ENCODE measurements at places on chromosomes 7 and 10. TPM values are rescaled to one million over a fixed set of nuclear protein-coding genes. Genes with fewer than 3 reads are reported as not detected.
A peak's percentile ranks its signal among the peaks of the same experiment; 100 is the strongest.

DNA sequence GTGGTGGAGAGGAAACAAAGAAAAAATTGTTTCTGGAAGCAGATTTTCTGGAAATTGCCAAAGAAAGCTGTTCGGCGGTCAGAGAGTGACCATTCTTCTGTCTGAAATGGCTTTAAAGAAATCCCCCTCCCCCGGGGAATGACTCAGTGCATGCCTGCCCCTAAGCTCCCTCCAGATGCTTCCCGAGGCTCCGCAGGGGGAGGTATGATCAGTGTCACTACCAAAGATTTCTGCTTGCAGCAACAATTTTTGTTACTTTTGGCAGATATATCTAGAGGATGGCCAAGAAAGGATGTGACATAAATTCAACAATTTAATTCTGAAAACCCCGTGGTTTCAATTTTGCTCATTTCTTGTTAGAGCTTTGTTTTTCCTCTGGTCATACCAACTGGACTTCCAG, 163.9 kb downstream of the JCAD start:
- no peaks in the 10 kb centered on the region for H3K36me3 ChIP-seq
- H3K4me3 ChIP-seq: no peak overlapping the region
- H3K27me3 ChIP-seq: no peaks in the 10 kb centered on the region

- H3K4me3 ChIP-seq: no peak overlapping the region
- no peak overlapping the region for H3K27ac ChIP-seq
- H3K36me3 ChIP-seq: no peaks in the 10 kb centered on the region
These were observed 66.8 kb downstream of the NRP1 start for GRCh38 chr10:33267708-33268107.

DNA sequence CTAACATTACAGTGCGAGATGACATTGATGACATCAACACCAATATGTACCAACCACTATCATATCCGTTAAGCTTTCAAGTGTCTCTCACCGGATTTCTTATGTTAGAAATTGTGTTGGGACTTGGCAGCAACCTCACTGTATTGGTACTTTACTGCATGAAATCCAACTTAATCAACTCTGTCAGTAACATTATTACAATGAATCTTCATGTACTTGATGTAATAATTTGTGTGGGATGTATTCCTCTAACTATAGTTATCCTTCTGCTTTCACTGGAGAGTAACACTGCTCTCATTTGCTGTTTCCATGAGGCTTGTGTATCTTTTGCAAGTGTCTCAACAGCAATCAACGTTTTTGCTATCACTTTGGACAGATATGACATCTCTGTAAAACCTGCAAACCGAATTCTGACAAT, 4.3 kb downstream of the GPR22 start:
- H3K4me3 ChIP-seq: no peak overlapping the region
- no peak for DNase-seq
- no peaks in the 10 kb centered on the region for H3K4me1 ChIP-seq
- H3K36me3 ChIP-seq: no peaks in the 10 kb centered on the region
- no peak overlapping the region for H3K27ac ChIP-seq

DNA sequence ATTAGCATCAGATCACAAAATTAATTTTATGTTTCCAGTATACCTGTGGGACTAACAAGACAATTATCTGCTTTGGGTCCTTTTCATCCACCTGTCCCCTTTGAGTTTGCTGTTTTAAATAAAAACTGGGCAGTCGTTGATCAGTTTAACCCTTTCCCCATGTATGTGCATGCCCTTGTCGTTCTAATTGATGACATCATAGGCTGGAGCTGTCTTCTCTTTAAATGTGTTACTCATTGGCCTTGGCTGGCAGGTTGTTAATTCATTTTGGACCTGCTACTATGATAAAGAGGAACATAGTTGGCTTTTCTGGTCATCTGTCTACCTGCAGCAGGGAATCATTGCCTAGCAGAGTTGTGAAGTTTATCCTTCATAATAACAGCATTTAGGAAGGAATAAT, 53.8 kb downstream of the TASOR2 start:
- DNase-seq: no peak
- no peaks in the 10 kb centered on the region for H3K4me1 ChIP-seq
- no peak overlapping the region for H3K4me3 ChIP-seq
- H3K36me3 ChIP-seq: peaks cover 40% of the 10 kb centered on the region
- H3K27ac ChIP-seq: no peak overlapping the region

DNA sequence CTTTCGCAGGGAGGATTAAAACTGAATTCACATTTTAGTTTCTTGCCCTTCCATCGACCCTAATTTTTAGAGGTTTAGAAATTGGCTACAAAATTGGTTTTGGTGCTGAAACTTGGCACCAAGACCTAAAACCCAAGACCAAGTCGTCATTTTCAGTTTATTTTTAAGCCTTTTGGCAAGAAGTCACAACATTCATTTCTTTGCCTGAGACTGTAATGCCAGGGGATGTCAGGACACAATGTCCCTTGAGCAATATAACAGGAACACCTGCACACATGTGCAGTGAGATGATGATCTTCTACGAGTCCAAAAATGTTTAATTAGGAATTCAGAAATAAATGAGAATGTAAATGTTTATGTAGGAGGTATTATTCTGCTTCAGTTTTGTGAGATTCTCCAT, 335.4 kb upstream of the ANKRD30A start:
- H3K27me3 ChIP-seq: no peaks in the 10 kb centered on the region
- no peaks in the 10 kb centered on the region for H3K36me3 ChIP-seq
- no peak for DNase-seq
- no peak overlapping the region for H3K27ac ChIP-seq

DNA sequence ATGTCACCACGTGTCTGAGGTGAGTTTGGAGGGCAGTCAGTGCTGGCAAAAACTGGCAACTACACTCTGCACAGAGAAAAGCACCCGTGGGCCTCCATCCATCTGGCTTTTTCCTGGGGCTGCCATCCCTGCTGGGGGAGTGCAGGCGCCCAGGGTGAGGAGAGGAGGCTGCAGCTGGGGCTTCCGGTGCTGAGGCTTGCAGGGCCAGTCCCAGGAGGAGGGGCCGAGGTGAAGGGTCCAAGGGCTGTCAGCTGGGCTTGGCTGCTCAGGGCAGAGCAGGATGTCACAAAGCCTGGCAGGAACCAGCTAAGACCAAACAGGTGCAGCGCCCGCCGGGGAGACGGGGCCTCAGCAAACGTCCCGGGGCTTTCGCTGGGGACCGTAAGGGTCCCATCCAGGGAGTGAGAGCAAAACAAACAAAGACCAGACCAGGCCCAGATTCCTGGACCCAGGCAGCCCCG, 77.2 kb downstream of the CFAP46 start:
- H3K36me3 ChIP-seq: no peaks in the 10 kb centered on the region
- no peak overlapping the region for H3K4me3 ChIP-seq
- no peak overlapping the region for H3K27ac ChIP-seq
- DNase-seq: no peak

DNA sequence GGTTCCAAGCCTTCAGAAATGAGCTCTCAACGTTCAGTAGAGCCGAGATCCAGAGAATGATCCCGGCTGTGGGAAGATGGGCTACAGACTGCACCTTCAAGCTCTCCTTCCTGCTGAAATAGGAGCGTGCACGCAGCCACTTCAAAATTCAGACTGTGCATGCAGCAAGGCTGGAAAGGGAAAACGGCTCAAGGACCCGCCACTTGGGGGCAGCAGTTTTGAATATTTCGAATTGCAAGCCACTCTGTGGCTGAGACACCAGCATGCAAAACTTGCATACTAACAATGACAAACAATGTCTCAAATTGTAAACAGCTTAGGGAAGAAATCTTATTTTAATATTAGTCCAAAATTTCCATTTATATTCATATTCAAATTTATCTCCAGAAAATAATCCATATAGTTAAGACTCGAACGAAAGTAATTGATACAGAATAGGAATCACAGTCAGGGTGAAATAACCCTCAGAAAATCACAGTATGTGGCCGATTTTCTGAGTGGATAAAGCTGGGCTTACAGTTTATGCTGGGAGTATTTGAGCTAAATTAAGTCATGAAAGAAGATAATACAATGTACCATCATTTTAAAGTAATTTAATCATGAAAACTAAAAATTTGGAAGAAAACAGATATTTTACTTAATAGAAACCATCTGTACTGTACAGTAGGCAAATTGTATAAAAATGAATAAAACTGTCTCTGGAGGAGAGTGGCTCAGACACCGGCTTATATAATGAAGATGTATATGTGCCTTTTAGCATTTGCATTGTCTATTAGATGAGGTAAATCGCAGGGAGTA, 137.9 kb upstream of the MKI67 start:
- peaks cover 11% of the 10 kb centered on the region for H3K27me3 ChIP-seq
- no peak overlapping the region for H3K4me3 ChIP-seq
- H3K27ac ChIP-seq: no peak overlapping the region
- no peaks in the 10 kb centered on the region for H3K4me1 ChIP-seq

GRCh38 chr7:16268821-16269768, 152.2 kb downstream of the CRPPA start:
- DNase-seq: no peak
- H3K36me3 ChIP-seq: no peaks in the 10 kb centered on the region
- H3K27me3 ChIP-seq: no peaks in the 10 kb centered on the region
- no peak overlapping the region for H3K27ac ChIP-seq
- no peak overlapping the region for H3K4me3 ChIP-seq

DNA sequence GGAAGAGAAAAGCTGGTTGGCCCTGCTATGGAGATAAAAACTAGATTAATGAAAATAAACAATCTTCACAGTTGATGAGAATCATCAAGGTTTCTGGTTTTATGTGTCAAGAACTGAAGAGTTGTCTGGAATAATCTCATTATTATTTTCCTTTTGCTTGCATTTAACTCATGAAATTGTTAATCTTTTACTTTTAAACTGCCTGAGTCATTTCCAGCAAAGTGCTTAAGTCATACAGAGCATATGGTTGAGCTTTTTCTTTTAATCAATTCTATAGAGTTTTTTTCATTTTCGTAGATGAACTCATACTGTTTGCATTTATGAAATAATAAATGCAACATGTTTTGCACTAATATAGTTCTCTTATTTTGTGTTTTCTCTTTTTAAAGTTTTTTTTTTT, 747.9 kb downstream of the NXPH1 start:
- H3K27ac ChIP-seq: no peak overlapping the region
- H3K4me3 ChIP-seq: no peak overlapping the region
- no peak for DNase-seq
- H3K27me3 ChIP-seq: no peaks in the 10 kb centered on the region
- H3K36me3 ChIP-seq: no peaks in the 10 kb centered on the region

DNA sequence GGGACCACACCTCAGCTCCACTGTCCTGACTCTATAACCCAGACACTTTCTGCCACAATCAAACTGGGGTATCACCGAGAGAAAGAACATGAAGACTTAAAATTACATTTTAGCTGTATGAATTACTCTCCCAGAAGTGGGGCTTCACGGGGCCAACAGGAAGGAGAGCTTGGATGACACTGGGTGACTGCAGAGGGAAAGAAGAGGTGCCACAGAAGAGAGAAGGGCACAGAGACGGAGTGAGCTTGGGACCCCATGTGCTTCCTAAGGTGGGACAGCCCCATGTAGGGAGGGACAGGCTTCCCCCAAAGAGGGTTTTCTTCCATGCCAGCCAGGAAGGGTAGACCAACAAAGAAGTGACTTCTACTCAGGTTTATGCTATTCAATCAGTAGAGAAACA, 162.0 kb upstream of the RHEB start:
- no peak overlapping the region for H3K4me3 ChIP-seq
- no peak for DNase-seq
- peaks cover 24% of the 10 kb centered on the region for H3K4me1 ChIP-seq

GRCh38 chr10:133379152-133379800, at the start of gene PAOX:
Gene PAOX, plus strand, starts transcription at chr10:133379262. Its CDS starts 55 bp downstream, at chr10:133379317.
- H3K27me3 ChIP-seq: no peaks in the 10 kb centered on the region
- DNase-seq: peak; percentile 81
- peak within 1 kb of the TSS; percentile 89 for H3K4me3 ChIP-seq
- peak within 1 kb of the TSS; percentile 23 for H3K27ac ChIP-seq

GRCh38 chr7:43576241-43576640, 6.7 kb upstream of the STK17A start:
- no peaks in the 10 kb centered on the region for H3K27me3 ChIP-seq
- no peak for DNase-seq
- H3K36me3 ChIP-seq: no peaks in the 10 kb centered on the region

Gene DMBT1
- not detected for total RNA-seq

Gene HOXA7
- total RNA-seq: not detected

Gene MRPL43
- 42.0 TPM for total RNA-seq
